CD4-positive, alpha-beta T cell treated with Interleukin-10 for 1 hour (primary cell): ENCODE measurements at places on chromosomes 11 and 22.

- no peak for DNase-seq
These were observed 486 bp downstream of the CLMP start for GRCh38 chr11:123194337-123195187.

DNA sequence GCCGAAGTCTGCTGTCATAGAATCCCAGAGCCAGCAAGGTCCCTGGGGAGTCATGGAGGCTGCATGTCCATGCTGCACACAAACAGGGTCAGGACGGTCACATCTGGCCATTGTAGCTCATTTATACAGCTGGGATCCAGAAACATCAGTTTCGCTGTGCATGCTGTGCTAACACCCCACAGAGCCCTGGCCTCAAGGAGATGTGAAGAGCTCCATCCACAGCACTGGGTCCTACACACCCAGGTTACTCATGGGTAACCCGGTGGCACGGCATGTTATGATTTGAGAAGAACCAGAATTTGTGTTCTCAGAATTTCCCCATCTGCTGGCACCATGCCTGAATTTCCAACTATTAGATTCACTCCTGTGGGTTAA lies 146.3 kb upstream of the ARHGAP20 start:
- DNase-seq = no peak

- no peak for DNase-seq
These were observed 883 bp upstream of the AIFM3 start for GRCh38 chr22:20965888-20966855.

GRCh38 chr11:67056267-67057204 lies at the start of gene RHOD:
Gene RHOD (plus strand): TSS chr11:67056847. CDS start chr11:67056903, 56 bp downstream.
- peak; percentile 21 for DNase-seq

- no peak for DNase-seq
These were observed 53.9 kb downstream of the MSANTD4 start for GRCh38 chr11:105968021-105968697.

- peak; percentile 25 for DNase-seq
These were observed 66.2 kb upstream of the ZC3H12C start for GRCh38 chr11:110026858-110027626.

DNA sequence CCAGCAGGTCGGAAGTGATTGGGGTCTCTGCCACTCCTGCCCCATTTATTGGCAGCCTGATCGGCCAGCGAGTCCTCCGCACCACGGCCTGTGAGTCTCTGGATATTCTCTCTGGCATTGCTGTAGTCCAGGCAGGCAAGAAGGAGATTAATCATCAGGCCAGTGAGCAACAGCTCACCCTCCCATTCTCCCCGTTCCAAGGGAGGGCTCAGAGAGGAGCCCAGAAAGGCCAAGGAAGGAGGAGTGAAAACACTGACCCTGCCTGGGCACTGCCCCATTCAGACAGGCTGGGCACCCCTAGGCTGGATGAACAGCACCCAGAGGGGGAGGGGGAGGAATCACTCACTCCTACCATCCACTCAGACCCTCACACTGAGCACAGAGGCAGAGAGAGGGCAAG lies 3.1 kb downstream of the SAA2 start:
- DNase-seq = no peak

GRCh38 chr22:44437216-44438055 lies 60.6 kb downstream of the RTL6 start:
- DNase-seq = no peak

DNA sequence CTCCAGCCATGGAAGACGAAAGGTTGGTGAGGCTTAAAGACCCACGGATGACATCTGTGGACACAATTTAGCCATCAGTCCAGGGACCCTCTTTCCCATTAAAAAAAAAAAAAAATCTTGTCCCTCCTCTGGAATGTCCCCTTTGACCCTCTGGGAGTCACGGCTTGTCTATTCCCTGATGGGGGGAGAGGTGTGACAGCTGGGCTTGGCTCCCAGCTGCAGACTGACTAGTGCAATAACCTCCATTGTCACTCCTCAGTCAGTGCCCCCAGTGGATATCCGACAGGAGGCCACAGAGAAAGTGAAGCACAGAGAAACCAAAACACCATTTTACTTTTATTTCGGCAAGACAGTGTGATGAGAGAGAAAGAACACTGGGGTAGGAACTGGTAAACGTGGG lies 2.7 kb upstream of the VSIG2 start:
- no peak for DNase-seq

- DNase-seq = no peak
These were observed 289.1 kb downstream of the ETS1 start for GRCh38 chr11:128298271-128298670.

- DNase-seq = no peak
These were observed 59.7 kb upstream of the RASSF10 start for GRCh38 chr11:12949453-12949852.

GRCh38 chr11:79244798-79245197 lies 196.0 kb downstream of the TENM4 start:
- DNase-seq = no peak

DNA sequence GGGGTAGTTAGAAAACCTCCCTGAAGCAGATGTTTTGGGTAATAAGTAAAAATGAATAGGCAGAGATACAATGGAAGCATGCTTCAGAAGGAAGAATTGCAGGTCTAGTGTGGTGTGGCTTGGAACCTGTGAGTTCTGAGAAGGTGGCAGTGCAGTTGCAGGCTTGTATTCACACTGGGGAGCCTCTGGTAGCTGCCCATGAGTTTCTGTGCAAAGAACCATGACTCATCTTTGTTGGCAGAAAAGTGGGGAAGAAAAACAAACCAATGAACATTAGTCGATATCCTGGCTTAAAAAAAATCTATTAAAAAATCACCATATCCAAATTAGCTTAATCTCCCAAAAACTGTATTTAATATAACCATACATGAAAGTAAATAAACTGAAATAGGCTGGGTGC lies 232.6 kb downstream of the FAT3 start:
- no peak for DNase-seq

DNA sequence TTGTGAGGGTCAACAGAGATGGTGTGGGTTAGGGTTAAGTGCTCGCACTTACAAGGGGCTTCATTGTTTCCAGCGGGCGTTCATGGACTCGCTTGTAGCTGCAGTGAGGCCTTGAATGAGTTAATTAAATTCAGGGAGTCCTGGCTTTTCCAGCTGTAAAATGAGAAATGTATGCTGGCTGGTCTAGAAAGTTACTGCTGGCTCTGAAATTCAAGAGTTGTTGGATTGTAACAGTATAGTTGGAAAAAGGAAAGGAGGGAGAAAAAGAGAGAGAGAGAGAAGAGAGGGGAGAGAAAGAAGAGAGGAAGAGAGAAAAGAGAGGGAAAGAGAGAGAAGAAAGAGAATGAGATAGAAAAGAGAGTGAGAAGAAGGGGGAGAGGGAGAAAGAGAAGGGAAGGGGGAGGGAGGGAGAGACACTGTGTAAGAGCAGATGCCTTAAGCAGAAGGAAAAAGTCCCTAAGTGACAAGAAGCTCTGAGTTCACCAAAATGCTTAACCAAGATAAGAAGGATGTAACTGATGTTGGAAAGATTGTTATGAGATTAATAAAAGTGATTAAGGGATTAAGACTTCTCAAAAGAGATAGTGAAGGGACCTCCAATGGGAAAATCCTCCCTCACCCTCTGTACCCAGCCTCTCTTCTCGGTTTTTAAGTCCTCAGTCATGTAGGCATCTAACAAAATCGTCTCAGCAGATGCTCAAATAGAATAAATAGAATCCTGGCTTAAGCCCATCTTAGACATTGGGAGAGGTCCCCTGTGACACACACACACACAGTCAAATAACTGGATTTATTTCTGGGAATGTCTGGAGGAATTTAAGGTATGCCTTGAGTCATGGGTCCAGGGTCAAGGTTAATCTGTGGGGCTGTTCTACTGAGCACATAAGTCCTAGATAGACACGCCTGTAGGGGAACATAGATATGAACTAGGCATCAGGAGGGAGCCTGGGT lies 477.9 kb downstream of the MIAT start:
- DNase-seq = no peak

DNA sequence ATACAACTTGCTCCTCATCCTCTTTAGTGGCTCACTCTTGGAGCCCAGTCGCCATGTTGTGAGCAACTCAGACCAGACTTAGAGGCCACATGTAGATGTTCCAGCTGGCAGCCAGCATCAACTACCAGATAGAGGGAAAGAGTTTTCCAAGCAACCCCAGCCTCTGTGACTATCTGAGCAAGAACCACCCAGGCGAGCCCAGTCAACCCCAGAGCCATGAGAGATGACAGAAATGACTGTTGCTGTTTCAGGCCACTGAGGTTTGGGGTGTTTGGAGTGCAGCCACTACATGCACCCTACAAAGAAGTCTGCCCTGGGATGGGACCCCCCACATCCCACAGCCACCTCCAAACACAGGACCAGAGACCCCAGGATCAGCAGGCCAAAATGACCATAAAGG lies 24.8 kb upstream of the CLDN5 start:
- DNase-seq = no peak

- no peak for DNase-seq
These were observed 6.4 kb downstream of the STARD10 start for GRCh38 chr11:72787216-72788104.

GRCh38 chr11:61728066-61728939 lies 24.1 kb upstream of the MYRF start:
- no peak for DNase-seq

DNA sequence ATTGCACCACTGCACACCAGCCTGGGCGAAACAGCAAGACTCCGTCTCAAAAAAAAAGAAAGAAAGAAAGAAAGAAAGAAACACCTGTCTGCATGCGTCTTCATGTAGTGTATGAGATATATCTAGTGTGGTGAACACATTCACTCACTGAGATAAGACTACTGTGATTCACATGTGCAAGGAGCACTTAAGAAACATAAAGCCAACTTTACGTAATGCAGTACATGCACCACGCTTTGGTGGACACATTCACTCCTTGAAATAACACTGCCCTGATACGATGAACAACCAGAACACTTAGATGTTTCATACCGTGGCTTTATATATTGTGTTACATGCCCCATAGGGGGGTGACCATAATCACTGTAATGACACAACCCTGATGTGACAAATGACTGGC lies 96.0 kb downstream of the MICAL3 start:
- DNase-seq = no peak

GRCh38 chr22:31646186-31647019 lies 15.6 kb downstream of the PISD start:
- DNase-seq = no peak

DNA sequence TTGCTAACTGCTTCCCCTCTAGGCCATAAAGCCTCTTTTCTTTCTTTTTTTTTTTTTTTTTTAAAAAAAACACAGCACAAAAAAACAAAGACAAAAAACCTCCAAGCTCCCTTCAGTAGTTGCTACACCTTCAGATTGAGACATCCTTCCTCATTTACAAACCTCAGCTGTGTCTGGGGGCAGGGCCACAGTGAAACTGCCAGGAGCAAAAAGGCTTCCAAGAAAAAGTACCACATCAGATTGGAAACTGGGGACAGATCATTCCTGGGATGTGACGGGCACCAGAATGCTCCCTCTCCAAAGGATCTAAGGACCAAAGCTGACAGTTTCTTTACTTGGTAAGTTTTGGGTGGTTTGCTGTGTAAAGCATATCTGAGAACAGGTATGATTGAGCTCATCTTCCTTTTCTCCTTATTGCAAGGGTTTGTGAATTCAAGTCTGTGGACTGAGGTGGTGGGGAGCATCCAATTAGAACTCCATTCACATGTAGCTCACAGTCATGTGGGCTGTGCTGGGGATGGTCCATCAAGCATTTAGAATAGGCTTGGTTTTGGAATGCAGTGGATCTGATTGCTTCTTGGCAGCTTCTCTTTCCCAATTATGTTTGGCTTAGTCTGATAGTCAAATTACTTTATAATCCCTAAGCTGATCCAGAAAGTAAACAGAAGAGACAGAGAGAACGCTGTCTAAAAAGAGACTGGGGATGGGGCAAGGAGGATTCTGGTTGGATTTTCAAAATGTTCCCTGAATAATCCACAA lies 705 bp downstream of the BBOX1 start:
- no peak for DNase-seq

GRCh38 chr11:120212259-120212878 lies 1.5 kb downstream of the OAF start:
- no peak for DNase-seq

GRCh38 chr11:13134886-13135285 lies 125.8 kb downstream of the RASSF10 start:
- no peak for DNase-seq

DNA sequence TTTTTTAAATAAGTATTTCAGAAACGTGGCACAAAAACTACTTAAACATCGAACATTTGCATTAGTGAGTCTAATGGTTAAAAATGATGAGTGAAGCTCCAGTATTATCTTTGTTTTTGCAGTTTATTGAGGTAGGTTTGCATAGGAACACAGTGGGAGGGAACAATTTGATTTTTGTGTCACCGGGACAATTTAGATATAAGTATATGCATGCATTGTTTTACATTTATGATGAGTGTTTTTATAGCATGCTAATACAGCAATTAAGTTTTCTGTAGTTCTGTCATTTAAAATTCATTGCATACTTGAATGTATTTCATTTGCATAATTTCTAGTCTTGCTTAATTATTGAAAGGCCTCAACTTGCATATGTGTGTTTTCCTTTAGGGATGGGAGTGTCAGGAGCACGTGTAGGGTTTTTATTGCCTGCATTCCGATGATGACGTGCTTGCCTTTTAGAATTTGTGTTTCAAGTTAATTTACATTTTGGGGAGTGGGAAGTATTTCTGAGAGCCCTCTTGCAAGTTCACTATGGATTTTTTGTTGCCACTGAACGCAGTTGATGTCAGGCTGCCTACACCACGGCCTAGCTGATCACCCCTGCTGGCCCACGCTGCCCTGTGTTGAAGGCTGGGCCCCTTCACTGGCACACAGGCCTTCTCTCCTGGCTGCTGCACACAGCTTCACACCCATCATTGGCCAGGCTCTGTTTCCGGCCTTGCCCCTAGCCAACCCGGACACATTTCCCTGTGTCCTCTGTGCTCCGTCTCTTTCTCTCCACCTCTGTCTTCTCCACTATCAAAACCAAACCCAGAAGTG lies 120.9 kb downstream of the TBC1D22A start:
- no peak for DNase-seq

GRCh38 chr11:130480711-130481140 lies 32.3 kb downstream of the ADAMTS15 start:
- no peak for DNase-seq

DNA sequence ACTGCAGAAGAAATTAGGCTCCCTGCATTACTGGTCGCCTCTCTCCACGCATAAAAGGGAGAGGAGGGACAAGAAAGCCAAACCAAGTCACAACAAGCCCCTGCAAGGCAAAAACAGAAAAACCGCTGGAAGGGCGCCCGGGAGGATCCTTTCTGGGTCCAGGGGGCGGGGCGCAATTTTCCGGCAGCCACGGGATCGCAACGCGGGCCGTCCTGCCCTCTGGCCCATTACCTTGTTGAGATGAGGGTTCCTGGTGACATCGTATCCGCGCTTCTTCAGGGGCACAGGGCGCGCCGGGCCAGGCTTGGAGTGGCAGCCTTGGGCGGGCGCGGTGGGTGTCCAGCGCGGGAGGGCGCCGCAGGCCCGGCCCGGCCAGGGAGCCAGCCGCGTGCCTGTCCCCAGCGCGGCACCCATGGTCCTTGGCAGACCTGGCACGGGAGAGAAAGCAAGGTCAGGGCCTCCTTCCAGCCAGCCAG lies 847 bp downstream of the ME3 start:
- DNase-seq = peak; percentile 2

GRCh38 chr11:25910086-25910485 lies 421.8 kb upstream of the ANO3 start:
- no peak for DNase-seq

- DNase-seq = no peak
These were observed 8.8 kb downstream of the WNT7B start for GRCh38 chr22:45968003-45968650.

GRCh38 chr11:86675017-86675416 lies 2.6 kb upstream of the ME3 start:
- no peak for DNase-seq
